ENCODE measurements at places on chromosomes 6 and 20. TPM values are rescaled to one million over a fixed set of nuclear protein-coding genes. Genes with fewer than 3 reads are reported as not detected.

Gene LIME1
- 11.5 TPM for total RNA-seq

Gene NKX2-4
- not detected for total RNA-seq

Gene SLPI
- total RNA-seq, result not detected

Gene PDE10A
- 2.9 TPM for total RNA-seq

Gene EYS
- total RNA-seq, result 0.27 TPM

Gene RCAN2
- total RNA-seq, result 0.46 TPM

Gene NHSL1
- total RNA-seq, result 66.9 TPM

Gene GPX5
- not detected for total RNA-seq

Gene MLN
- not detected for total RNA-seq

Gene CCN2
- total RNA-seq, result 2,886 TPM

Gene PRL
- total RNA-seq, result not detected

Gene LATS1
- total RNA-seq, result 27.6 TPM

Gene CST2
- not detected for total RNA-seq

Gene DNAH8
- total RNA-seq, result 0.97 TPM

Gene TMC2
- not detected for total RNA-seq

Gene PYGB
- 57.2 TPM for total RNA-seq

Gene OR2W1
- total RNA-seq, result not detected

Gene ERGIC3
- total RNA-seq, result 203 TPM

Gene TTBK1
- 0.12 TPM for total RNA-seq

Gene NRSN1
- total RNA-seq, result not detected

Gene RIPOR3
- not detected for total RNA-seq

Gene TUBB2A
- total RNA-seq, result 80.3 TPM

Gene ZKSCAN4
- total RNA-seq, result 4.1 TPM

Gene SMAP1
- 24.6 TPM for total RNA-seq

Gene ZNF341
- 4.9 TPM for total RNA-seq

Gene BHLHE23
- not detected for total RNA-seq

Gene RIN2
- total RNA-seq, result 119 TPM

Gene OPN5
- not detected for total RNA-seq

Gene CPNE5
- total RNA-seq, result 32.1 TPM

Gene CLPSL2
- total RNA-seq, result not detected

Gene OR2J3
- total RNA-seq, result not detected

Gene UST
- total RNA-seq, result 0.81 TPM

Gene COL11A2
- 1.7 TPM for total RNA-seq

Gene CLVS2
- total RNA-seq, result not detected

Gene LHFPL5
- total RNA-seq, result not detected

Gene LAMA4
- 629 TPM for total RNA-seq

Gene DPPA5
- not detected for total RNA-seq

Gene KCNQ5
- not detected for total RNA-seq

Gene APCDD1L
- total RNA-seq, result 0.88 TPM

Gene FLRT3
- total RNA-seq, result 0.13 TPM

Gene TREML1
- not detected for total RNA-seq

Gene RPS6KA2
- total RNA-seq, result 72.6 TPM

Gene NNAT
- 10.7 TPM for total RNA-seq

Gene CDC25B
- 76.5 TPM for total RNA-seq

Gene HDGFL1
- total RNA-seq, result not detected

Gene PHIP
- 26.0 TPM for total RNA-seq

Gene ADGRF1
- total RNA-seq, result not detected

Gene CCR6
- not detected for total RNA-seq

Gene CGA
- total RNA-seq, result not detected

Gene DSP
- total RNA-seq, result 0.32 TPM

Gene BCAS1
- not detected for total RNA-seq

Gene CRYBG1
- 25.0 TPM for total RNA-seq

Gene HLA-DPA1
- not detected for total RNA-seq

Gene MMP24
- 0.32 TPM for total RNA-seq

Gene SLA2
- not detected for total RNA-seq

Measured in endothelial cell of umbilical vein (primary cell).